ENCODE measurements at places on chromosomes 12 and 14.

DNA sequence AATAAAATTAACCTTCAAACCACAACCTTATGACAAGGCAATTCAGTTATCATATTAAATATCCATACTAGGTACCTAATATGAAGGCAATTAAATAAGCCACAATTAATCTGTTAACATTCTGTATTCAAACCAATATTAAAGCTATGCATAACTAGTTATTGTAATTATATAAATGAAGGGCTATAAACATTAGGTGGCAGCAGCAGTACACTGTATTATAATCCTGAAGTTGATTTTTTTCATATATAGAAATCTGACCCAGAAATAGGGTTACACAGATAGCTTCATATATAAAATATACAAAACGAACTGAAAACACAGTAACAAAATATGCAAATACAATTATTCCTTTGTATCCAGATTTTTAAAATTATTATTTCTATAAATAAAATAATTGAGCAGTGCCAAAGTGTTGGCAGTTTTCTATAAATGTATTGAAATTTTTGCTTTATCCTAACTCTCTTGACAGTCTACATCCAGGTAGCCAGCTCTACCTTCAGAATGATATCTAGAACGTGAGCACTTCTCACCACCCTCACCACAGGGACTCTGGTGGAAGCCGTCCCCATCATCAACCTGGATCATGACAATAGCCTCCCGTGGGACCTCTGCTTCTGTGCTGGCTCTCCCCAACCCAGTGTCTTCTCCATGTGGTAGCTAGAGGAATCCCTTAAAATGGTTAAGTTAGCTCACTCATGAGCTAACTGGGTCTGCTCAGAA lies 136.2 kb downstream of the MED13L start:
- DNase-seq: no peak

DNA sequence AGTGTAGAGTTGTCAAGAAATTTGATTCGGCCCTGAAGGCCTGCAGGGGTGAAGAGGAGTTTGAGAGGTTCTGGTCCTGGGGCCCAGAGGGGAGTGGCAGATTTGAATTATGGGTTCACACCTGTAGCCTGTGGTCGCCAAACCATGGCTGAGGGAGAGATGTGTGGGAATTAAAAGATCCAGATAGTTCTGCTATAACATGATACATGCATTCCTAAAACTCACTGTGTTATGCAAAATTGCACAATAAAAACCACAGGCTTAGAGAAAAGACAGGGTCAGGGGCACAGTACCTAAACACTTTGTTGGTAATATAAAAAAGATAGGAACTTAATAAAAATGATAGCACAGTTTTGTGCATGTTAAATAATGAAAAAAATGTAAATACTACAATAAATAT lies 106.2 kb downstream of the TMEM30B start:
- peak; percentile 47 for DNase-seq

DNA sequence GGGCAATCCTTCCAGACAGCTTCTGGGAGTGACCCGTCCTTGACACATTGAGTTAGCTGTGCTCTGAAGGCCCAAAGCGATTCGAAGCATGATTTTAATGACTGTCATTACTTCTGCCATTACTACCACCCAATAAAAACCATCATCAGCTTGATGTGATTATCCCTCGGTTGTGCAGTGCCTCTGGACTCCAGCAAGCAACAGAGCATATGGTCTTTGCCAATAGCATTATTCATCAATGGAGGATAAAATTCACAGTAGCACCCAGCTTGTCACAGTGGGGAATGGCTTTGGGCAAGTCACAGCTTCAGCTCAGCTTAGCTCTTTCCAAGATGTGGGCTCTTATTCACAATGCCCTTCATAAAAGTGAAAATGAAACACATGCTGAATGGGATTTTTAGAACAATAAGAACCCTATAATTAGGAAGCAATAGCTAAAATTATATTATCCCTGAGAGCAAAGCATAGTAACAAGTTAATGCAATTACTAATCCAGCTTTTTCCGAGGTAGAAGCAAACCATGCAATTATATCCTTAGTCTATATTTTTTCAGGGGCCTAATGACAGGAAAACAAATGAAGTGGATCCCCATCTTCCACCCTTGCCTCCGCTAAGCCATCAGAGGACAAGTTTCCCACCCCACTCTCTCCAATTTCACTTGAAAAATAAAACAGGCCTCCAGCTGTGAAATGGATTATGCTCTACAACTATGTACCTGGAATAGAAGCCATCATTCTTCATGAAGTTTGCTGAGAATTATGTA lies 163.0 kb upstream of the EEA1 start:
- DNase-seq: no peak

- DNase-seq: no peak
These were observed 178.6 kb upstream of the PDE3A start for GRCh38 chr12:20189767-20190166.

- peak; percentile 70 for DNase-seq
These were observed 73.8 kb downstream of the NTF3 start for GRCh38 chr12:5505751-5506150.

GRCh38 chr12:81520064-81520945 lies 238.8 kb downstream of the PPFIA2 start:
- peak; percentile 0 for DNase-seq
